Neuronal stem cell (in vitro differentiated cells): ENCODE measurements at places on chromosomes 1 and 21.

GRCh38 chr1:221801773-221802516 is 60.1 kb upstream of the DUSP10 start:
- no peak for DNase-seq

DNA sequence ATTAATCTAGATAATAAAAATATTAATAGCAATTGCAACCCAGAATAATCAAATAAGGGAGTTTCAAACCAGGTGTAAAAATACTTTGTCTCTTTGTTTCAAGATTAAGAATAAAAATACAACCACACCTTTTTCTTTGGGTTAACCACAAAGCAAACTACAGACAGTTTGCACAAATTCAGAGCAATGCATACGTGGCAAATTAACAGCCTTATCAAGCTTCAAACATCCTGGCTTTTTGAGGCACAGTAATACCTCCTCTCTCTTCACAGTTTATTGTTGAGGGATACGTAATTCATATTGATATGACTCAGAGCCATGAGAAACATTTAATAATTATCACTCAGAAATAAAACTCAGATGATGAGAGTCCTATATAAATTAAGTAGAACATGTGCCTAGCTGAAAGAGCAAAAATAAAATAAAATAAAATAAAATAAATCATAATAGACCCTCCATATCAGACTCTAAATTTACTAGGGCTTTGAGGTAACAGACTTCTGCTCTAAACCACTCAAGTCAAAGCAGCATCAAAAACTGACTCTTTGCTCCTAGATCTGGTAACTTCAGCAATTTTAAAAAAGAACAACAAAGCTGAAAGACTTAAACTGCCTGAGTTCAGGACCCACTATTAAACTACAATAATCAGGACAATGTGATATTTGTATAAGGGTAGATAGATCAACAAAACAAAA is 11.4 kb downstream of the EDEM3 start:
- DNase-seq = no peak

DNA sequence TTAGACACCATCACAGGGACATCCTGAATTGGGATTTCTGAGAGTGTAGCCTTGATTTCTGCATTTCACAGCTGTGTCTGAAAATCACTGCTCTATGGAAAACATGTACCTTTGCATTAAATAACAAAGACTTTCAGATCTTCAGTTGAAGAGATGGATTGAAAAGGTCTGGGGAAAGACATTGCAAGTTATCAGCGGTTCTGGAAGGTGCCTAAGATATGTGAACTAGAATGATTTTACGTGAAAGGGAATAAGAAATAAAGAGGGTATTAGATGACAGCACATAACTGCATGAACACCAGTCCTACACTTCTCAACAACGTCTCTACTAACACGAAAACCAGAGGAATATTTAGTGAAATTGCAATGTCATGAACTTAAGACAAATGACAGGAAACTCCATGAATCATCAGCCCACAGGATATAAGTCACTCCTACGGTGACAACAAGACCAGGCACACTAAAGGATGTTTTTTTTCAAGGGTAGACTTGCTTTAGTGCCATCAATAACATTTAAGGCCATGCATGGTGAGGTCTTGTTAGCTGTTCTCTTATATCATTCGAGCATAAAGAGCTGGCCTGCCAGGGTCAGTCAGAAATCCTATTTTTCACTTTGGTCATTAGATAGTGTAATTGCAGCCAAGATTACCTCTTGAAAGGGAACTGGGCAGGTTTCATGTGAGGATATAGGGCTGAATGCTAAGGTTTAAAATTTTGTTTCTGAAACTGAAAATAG is 283.1 kb downstream of the GRIK1 start:
- DNase-seq = no peak

DNA sequence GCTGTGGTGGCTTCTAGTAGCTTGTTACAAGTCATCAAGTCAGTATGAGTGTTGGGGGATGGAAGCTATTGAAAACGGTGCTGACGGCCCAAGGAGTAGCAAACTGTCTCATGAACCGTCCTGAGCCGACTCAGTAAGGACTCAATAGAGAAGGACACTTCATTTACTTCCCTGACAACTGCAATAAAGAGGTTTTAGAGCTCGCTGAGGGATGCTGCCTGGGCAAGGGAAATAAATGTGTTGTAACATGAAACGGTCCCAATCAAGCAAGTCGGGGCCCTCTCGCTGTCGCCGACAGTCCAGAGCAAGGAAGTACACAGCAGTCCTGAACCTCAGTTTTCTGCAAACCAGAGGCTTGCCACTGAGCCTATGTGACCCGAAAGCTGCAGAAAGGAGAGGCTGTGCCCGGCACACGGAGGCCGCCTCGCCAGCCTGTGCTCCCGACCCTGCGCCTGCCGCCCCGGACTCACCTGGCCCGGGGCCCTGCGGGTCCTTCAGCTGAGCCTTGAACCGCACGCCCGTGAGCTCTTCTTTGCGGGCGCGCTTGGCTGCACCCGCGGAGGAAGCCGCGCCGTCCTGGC is 423 bp downstream of the URB1 start:
- no peak for DNase-seq

GRCh38 chr1:99820546-99820945 is 29.6 kb upstream of the AGL start:
- no peak for DNase-seq
